Nucleus accumbens (tissue), 56 donors: ENCODE measurements at places on chromosomes 1 and 21.

DNA sequence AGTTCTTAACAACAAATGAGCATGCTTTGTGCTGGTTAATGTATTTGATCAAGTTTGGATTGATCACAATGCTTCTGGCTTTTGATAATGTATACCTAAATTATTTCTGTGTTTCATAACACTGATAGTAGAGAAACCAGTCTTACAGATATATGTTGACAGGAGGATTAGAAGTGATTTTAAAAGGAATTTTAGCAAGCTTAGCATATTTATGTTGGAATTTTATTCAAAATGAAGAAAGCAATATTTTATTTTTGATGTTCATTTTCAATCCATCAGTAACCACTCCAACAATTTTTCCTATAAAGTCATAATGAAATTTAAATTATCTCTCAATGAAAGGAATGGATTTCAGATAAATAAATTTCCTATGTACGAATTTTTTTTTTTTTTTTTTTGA is 291.8 kb downstream of the HHIPL2 start:
- no peak for DNase-seq

DNA sequence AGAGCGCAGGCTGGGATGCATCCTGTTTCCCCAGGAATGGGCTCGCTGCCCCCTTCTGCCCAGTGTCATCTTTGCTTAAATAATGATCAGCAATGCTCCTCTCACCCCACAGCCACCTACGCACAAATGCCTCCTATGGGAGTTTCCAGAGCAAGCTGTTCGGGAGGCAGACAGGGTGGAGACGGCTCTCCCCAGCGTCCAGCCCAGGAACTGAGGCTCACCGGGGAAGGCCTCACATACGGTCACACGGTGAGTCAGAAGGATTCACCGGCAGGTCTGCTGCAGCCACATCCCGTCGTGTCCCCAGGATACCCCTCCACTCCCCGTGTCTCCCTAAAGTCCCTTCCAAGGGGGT is 40.3 kb upstream of the RUNX3 start:
- DNase-seq = no peak

DNA sequence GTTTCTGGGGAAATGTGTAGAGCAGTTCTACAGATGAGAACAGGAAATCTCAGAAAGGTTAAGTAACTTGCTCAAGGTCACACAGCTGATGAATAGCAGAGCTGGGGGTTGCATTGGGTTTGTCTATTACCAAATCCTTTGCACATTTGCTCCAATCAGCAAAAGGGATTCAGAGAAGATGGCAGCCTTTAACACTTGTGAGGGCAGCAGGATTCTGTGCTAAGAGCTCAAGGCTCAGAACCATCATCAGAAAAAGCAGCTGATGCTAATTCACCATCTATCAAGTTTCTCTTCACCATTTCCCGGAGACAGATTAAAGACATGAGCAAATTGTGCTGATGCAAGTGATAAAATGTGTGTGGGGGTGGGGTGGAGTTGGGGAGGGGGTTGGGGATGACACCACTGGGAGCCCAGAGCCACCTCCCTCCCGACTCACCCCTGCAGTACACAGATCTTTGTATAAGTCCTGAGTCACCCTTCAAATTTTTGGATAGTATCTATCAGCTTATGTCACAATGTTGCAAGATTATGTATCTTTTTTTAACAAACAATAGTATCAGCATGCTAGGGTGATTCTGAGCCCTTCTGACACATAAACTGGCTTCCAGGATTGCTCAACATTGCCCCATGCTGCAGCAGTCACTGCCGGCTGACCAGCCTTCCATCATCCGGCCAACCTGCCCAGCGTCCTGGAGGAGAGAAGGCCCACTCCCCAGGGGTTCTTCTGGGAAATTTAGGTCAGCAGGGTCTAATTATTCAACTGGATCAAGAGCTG is 2.8 kb upstream of the SPSB1 start:
- no peak for DNase-seq

DNA sequence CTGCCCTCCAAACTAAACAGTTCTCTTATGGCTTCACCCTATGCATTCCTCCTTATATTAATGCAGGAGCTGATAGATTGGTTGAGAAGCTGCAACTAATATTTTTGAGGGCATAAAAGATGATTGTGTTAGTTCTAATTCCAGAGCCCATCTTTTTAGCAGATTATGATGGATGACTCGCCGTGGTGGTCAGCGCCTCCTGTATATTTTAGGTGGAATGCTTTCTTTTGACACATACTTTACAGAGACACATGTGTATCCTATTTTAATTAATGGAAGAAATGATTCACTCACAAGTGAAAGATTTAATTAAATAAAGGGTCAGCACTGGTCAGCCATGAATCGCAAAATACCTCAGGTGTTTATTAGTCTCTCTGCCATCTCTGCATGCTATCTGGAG is 120.7 kb downstream of the TM2D1 start:
- DNase-seq = no peak

DNA sequence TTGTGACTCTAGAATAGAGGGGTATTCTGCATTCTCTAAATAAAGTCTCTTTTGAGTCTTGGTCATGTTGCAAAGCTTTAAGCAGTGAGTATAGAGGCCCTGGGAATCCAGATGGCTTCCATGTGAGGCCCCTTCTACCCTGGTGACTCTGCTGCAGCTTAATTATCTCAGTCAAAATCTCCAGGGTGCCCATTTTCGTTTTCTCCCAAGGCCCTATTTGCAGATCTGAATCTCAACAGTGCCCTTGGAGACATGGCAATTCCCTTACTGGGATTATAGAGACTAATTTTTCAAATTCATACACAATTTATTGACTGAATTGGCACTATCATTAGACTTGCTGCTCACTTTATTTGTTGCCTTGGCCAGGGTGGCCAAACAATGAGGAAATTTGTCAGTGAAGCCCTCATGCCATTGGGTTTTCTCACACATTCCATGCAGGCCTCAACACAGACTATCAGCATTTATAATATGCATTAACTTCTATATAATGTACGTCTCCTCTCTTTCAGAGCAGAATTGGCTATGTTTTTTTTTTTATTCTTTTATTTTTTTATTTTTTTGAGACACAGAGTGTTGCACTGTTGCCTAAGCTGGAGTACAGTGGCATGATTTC is 35.1 kb downstream of the PROX1 start:
- DNase-seq = no peak

GRCh38 chr1:109275706-109276345 is 7.1 kb downstream of the PSRC1 start:
- no peak for DNase-seq
